ENCODE measurements at places on chromosomes 6 and 20.

DNA sequence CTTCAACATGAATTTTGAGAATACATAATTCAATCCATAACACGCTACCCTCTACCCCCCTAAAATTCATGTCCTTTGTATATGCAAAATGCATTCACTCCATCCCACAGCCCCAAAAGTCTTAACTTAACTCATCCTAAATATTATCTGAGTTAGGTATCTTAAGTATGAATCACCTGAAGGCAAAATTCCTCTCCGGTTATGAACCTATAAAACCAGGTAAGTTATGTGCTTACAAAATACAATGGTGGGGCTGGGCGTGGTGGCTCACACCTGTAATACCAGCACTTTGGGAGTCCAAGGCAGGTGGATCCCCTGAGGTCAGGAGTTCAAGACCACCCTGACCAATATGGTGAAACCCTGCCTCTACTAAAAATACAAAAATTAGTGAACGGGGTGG lies 23.5 kb upstream of the PRSS35 start:
- no peak for DNase-seq

GRCh38 chr6:25615471-25615870 lies 36.5 kb upstream of the SCGN start:
- no peak for DNase-seq

DNA sequence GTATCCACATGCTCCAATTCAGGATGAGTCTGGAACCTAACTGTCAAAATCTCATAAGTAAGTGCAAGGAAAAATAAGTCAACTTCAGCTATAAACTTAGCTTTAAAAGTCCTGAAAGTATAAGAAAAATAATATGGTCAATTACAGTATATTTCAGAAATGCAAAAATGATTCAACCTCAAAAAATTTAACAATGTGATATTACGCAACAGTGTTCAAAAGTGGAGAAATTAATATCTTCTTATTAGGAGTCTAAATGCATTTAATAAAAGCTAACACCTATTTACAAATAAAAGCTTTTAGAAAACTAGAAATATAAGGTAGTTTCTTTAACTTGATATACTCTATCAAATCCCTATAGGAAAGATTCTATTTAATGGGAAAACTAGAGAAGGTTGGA lies 111.2 kb upstream of the OPRM1 start:
- DNase-seq = no peak

- no peak for DNase-seq
These were observed 187.0 kb downstream of the MTFR2 start for GRCh38 chr6:136063096-136063495.

DNA sequence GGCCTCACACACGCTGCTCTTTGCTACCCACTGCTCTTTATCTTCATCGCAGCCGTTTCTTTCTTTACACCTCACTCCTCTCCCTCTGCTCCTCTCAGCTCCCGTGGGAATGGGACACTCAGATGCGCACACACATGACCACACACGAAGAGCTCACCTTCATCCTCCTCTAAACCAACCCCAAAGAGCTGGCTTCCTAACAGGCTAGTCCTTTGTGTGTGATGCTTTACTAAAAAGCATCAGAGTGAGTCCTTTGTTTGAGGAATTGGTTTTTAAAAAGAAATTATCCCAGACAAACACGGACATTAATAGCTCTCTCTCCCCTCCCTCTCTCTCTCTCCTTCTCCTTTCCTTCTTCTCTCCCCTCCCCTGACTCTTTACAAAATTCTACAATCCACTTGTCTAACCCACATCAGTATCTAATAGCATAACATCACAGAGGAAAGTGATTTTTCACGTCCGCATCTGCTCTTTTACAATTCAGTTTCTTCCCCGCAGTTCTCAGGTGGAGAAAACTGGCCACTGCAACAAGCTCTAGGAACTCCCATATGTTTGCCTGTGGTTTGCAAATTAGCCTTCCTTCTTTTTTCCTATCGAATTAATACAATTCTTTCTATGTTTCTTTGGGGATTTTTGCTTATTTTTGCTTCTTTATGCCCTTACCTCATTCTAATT lies 306.8 kb upstream of the CNR1 start:
- DNase-seq = no peak

DNA sequence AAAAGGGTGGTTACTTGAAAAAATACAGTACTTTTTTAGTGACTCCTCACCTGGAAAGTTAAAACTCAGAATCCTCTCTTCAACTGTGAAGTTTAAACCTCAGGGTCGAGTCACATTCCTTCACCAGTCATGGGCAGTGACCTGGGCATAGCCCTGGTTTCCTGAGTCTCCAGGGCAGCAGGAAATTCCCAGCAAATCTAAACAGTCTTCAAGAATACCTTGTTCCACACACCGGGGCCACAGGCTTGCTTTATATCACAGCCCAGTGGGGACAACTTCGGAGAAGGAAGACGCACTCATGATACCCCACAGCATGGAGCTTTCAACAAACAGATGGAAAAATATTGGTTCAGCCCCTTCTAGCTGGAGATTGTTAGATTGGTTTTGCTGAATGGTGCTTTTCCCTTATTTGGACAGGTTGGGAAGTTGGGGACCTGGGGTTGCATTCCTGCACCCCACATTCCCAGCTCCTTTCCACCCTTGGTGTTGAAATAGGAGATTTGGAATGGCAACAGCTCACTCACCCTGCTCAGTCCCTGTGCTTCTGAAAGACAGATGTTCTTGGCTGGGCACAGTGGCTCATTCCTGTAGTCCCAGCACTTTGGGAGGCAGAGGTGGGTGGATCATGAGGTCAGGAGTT lies 113.0 kb upstream of the TMEM170B start:
- no peak for DNase-seq

GRCh38 chr6:20919677-20920385 lies 385.6 kb downstream of the CDKAL1 start:
- DNase-seq = no peak

DNA sequence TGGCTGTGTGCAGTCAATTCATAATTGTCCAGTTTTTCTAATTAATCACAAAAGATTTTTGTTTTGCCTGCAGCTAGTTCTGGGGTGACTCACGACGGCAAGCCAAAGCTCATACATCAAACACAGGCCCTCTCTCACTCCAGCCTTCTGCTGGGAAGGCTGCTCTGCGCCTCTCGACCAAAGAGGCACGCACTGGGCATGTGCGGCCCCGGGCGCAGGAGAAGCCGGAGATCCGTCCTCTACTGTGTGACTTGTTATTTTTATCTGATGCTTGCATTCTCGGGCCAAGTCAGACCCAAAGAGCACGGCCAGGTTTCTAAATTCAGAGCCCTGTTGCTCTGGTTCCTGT lies 98.5 kb downstream of the TFAP2A start:
- no peak for DNase-seq

- no peak for DNase-seq
These were observed 107.1 kb downstream of the CEBPB start for GRCh38 chr20:50297498-50298376.

GRCh38 chr6:168867247-168868102 lies 386.2 kb downstream of the THBS2 start:
- no peak for DNase-seq

DNA sequence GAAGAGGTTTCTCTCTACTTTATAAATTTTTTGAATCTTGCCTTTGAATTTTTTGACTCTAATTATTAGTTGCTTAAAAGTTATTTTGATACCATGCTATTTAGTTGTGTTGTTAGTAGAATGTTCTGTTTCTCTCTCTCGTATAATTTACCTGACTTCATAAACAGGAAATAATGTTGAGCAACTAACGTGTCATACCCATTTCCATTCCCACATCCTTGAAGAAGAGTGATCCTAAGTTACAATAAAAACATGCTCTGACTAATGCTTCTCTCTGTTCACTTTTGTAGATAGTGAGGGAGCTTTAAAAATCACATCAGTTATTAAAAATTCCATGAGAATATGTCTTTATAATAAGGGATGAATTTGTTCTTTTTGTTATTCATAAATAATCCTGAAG lies 69.7 kb downstream of the SAMD5 start:
- DNase-seq = no peak

GRCh38 chr6:20370801-20371200 lies 30.9 kb upstream of the E2F3 start:
- no peak for DNase-seq

DNA sequence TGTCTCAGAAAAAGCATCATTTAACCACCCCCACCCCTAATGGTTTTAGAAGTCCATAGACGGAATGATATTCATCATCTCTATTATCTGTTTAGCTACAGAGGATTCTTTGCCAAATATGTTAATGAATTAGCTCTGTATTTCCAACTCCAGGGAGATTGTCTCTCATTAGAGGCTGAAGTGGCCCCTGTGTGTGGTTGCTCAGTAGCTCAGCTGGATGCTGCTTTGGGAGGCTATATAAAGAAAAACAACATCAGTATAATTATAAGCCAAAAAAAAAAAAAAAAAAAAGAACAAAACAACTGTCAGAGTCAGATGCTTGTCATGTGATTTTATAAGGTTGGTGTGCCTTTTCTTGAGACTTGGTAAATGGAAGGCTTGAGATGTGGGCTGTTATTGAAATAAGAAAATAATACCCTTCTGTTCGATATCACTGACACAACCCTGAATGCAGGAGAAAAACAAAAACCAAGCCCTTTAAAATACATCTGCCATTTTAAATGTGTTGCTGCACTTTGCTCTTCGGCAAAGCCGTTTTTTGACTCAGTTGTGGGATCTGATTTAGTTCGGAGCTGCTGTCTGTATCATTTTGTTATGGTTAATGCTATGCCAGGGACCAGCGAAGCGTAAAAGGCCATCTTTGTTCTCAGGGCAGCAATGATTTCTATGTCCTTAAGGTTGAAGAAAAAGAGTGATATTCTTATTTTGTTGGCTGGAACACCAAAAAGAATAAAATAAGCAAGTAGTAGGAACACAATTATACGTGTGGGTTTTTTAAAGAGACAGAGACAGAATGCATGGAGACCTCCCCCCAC lies 422.6 kb downstream of the QKI start:
- no peak for DNase-seq

DNA sequence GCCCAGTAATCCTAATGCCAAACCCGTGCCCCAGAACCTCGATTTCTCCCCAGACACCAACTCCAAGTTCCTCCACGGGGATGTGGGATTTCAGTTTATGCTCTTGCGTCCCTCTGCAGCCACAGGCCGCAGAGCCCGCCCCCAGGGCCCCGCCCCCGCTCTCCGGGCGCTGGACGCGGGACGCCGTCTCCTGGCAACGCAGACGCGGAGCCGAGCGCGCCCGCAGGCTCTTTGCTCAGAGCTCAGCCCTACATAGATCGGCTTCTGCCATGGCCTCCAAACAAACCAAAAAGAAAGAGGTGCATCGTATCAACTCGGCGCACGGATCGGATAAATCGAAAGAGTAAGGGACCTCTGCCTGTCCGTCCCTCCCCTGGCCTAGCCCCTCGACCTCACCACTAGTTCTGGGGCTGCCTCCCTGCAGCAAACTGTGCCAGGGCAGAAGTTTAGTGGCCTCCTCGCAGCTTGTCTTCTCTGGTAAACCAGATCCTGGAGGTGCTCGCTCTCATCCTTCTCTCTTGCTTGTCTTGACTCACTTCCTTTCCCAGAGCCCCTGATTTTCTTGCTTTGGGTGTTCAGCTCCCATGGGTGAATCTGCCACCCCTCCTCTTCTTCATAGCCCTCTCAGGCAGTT lies at the start of gene ADGB:
ADGB (plus strand) TSS at position 201 of the 634 bp plus-strand sequence; CDS start at position 270, 69 bp downstream.
- peak; percentile 47 for DNase-seq

DNA sequence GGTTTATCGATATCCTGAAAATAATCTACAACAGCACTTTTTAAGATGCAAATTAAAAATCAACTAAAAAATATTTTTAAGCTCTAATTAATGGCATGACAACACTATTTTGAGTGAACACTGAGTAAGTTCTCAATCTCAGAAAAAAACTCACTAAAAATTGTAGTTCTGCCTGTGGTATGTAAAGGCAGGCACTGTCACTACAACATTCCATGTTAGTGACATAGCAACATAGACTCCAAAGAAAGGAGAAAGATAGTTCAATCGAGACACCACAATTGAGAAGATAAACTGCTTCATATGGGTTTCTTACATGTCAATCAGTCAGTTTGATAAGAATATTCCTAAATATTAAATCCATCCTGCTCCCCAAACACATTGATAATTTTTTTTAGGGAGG lies 38.0 kb downstream of the COL12A1 start:
- no peak for DNase-seq

DNA sequence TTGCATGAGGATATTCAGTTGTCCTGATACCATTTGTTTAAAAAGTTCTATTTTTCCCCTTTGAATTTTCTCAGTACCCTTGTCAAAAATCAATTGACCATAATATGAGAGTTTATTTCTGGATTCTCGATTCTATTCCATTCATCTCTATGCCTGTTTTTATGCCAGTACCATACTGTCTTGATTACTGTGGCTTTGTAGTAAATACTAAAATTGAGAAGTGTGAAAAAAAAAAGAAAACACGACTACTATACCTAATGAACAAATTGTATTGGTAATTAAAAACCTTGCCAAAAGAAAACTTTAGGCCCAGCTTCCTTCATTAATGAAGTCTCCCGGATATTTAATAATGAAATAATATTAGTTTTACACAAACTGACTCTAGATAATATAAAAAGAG lies 185.7 kb downstream of the TBC1D7 start:
- DNase-seq = no peak

DNA sequence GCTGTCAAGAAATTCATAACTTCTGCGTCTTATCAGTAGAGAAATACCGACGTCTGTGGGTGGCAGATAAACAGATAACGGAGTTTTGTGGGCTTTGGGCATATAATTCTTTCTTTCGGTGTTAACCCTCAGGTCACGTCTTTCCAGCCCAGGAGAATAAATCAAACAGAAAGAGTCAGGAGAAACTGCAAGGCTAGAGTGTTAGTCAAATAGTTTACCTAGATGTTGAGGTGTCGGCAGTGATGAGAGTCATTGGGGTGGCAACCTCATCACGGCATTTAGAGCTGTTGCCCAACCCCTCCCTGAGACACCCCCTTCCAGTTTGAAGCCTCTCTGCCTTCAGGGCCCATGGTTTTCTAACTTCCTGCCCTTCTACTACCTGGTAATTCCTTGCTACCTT lies 49.5 kb downstream of the ADTRP start:
- DNase-seq = no peak

- peak; percentile 41 for DNase-seq
These were observed 1.5 kb downstream of the VARS2 start for GRCh38 chr6:30915591-30915946.

DNA sequence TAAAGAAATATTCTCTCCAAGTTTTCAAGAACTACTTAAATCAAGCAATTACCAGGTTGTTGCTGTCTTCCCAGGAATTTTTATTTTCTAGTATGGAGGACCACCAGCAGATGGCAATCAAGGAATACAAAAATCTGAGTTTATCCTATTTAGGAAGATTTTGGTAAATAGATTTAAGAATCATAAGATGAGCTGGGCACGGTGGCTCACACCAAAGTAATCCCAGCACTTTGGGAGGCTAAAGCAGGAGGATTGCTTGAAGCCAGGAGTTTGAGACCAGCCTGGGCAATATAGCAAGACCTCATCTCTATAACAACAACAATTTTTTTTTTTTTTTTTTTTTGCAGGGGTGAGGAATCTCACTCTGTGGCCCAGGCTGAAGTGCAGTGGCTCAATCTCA lies 19.3 kb upstream of the SEC63 start:
- DNase-seq = no peak

All from iPS DF 6.9 (cell line).